Activated CD4-positive, alpha-beta memory T cell treated with anti-CD3 and anti-CD28 coated beads, Interleukin-2, amount 10 ng/mL, durations not matched to agents 7 days and 5 days (primary cell): ENCODE measurements at places on chromosomes 13 and 19.

DNA sequence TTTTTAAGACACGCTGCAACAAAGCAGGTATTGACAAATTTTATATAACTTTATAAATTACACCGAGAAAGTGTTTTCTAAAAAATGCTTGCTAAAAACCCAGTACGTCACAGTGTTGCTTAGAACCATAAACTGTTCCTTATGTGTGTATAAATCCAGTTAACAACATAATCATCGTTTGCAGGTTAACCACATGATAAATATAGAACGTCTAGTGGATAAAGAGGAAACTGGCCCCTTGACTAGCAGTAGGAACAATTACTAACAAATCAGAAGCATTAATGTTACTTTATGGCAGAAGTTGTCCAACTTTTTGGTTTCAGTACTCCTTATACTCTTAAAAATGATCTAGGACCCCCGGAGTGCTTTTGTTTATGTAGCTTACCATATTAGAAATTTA, 1.2 kb downstream of the BRCA2 start:
- no peak for DNase-seq

GRCh38 chr13:49254007-49254406, 6.3 kb downstream of the CDADC1 start:
- no peak for DNase-seq

DNA sequence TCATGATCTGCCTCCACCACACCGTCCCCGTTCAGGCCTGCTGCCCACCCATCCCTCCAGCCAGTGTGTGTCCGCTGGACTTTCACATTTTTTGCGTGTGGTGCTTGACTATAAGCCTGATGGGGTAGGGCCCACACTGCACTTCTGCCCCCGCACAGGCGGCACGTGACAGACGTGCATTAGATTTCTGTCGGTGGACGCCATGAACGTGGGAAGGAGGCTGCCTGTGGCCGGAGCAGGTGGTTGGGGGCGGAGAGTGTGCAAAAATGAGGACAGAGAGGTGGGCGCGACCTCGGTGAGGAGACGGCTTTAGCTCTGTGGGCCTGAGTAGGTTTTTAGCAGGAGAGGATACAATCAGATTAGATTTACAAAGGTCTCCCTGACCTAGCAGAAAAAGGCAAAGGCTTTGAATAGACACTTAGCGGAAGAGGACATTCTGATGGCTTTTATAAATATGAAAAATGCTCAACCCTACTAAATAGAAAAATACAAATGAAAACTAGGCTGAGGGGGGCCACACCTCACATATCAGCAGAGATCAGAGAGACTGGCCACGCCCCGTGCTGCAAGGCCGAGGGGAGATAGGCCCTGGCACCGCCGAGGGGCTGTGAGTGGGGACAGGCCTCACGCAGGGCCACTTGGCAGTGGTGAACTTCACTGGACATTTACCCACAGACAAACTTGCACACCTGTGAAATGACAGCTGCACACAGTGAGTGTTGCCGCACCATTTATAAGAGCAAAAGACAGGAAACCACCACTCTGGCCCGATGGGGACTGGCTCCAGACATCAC, 25.4 kb downstream of the PAK4 start:
- DNase-seq, result no peak

- no peak for DNase-seq
Measured at GRCh38 chr13:29907670-29908069, 57.3 kb upstream of the UBL3 start.

- no peak for DNase-seq
Measured at GRCh38 chr19:15096223-15096622, 11.0 kb upstream of the SYDE1 start.

DNA sequence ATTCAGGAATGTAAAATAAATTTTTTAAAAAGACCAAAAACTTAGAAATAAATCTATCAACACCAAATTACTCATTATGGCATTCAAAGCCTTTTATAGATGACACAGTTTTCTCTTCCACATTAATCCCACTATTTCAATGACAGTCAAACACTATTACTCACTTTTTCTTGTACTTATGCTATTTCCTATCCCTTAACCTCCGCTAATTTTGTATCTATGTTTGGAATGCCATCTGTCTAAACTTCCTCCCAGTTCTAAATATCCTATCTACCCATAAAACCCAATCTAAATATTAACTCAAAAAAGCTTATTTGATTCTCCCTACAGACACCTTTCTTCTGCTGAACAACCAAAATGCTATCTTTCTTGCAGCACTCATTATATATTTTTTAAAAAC, 203.5 kb downstream of the ENOX1 start:
- DNase-seq, result no peak

GRCh38 chr19:44746946-44747738, 1.4 kb upstream of the BCL3 start:
- DNase-seq, result peak; percentile 92

- no peak for DNase-seq
Measured at GRCh38 chr19:16435238-16435917, 36.4 kb downstream of the EPS15L1 start.

GRCh38 chr13:112183532-112184090, 116.7 kb downstream of the SOX1 start:
- no peak for DNase-seq

DNA sequence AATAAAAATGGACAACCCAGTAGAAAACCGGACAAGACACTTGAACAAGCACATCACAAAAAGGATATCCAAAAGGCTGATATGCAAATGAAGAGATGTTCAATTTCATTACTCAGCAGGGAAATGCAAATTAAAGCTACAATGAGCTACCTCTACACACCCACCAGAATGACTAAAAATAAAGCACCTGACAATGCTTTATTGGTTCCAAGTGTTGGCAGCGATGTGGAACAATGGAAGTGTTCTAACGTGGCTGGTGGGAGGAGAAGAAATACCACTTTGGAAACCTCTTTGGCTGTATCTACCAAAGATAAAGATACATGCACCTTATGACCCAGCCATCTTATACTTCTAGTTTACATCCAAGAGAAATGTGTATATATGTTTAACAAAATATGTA, 3.7 kb upstream of the ACP7 start:
- DNase-seq, result no peak

DNA sequence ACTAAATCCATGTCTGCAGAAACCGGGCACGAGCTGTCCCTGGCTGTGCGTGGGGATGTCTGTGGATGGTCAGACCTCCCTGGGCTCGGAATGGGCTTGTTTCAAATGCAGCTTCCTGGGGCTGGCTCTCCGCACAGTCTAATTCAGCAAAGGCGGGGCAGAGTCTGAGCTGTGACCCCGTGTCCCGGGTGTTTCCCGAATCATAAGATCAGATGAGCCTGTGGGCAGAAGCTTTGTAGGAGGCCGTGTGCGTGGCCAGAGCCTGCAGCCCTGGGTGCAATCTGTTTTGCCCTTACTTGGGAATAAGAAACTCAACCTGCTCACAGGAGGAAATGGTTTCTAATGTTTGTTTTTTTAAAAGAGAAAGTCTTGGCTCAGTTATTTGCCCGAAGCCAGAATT, 13.9 kb upstream of the GNA11 start:
- DNase-seq, result no peak

- no peak for DNase-seq
Measured at GRCh38 chr19:7480222-7480969, 8.4 kb downstream of the PEX11G start.

- no peak for DNase-seq
Measured at GRCh38 chr19:5952193-5953029, 25.5 kb downstream of the RANBP3 start.

- DNase-seq, result no peak
Measured at GRCh38 chr19:13091400-13092157, 11.1 kb downstream of the LYL1 start.

DNA sequence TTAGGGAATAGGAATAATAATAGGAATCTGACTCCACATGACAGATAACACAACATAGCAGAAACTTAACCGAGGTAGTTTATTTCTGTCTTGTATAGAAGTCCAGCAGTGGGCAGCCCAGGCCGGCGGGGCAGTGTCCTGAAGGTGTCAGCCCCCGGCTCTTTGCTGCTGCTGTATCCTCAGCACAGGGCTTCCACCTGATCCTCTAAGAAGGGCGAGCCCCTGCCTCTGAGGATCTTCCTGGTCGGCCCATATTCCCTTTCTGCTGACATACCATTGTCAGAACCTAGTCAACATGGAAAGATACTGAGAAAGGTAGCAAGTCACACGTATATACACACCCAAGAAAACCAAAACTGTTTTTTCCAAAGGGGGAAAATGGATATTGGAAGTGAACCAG, 56.2 kb upstream of the GPR183 start:
- DNase-seq, result no peak

DNA sequence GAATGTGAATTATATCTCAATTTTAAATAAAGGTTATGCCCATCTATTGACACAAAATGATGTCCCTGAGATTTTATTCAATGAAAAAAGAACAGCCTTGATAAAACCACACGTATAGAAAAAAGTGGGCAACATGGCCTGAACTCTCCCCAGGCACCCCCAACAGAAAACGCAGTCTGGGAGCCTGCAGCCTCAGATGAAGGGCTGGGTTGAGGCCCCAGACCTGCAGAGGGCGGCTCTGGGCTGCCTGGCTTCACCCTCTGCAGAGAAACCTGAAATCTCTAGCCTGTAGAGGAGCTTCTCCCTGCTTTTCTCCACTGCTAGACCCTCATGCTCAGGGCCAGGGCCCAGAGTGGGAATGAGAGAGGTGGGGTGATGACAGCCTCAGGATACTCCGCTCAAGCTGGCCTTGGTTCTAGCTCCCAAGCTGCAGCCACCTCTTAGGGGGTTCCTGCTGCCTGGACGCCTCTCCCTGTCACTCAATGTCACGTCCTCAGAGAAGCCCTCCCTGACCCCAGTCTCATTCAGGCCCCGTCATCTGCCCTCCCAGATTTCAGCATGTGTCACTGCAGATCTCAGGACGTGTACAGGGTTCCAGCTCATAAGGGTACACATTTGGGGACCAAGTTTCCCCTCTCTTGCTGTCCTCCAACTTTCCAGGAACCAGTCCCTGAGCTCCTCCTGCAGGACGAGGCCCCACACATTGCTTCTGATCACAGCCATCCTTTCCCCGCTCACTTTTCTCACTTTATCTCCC, 1.8 kb downstream of the MBD3 start:
- DNase-seq, result peak; percentile 43

DNA sequence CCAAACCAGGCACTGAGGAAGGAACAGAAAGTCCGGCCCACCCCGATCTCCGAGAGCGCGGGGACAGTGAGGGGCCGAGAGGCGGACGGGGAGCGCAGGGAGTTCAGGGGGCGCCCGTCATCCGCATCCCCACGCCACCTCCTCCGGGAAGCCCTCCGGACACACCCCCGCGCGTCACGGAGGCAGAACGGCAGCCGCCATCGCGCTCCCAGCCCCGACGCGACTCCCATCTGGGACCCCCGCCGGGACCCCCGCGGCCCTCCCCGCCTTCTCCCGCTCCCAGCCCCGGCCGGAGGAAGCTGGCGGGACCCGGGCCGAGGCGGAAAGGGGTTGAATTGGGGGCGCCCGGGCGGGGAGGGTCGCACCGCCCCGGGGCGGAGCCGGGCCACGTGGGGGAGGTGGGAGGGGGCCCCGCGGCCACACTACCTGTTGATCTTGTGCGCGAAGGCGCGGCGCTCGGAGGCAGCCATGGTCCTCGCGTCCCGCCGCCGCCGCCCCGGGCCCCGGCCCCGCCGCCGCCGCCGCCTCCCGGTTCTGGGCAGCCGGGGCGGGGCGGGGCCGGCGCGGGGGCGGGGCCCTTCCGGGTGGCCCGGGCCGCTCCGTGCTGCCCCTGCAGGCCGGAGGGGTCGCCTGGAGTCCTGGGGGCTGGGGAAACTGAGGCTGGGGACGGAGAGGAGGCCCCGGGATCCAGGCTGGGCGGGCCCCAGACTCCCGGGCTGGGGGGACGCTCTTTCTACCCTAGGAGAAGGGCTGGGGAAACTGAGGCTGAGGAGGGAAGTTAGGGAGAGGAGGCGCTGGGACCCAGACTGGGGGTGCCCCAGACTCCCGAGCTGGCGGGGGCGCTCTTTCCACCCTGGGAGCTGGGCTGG, at the start of gene DOCK6:
DOCK6 (minus strand) TSS at position 554 of the 869 bp plus-strand sequence; CDS start at position 470, 84 bp downstream.
- no peak for DNase-seq

DNA sequence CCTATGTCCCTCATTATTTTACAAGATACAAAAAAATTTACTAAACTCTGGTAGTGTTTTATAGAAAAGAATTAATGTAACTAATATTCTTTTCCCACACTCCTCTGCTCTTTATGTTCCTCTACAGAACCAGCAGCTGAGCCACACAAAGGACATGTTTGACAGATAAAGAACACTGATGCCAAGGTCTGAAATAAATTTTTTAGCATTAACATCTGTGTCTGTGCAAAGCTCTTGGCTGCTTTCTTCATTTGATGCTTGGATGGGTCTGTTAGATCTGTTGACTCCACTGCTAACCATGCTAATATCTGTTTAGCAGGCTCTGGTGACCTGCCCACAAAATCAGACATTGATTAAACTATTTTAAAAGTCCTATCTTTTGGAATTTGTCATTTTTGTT, 2363.8 kb downstream of the PCDH9 start:
- no peak for DNase-seq

- peak; percentile 68 for DNase-seq
Measured at GRCh38 chr19:3034656-3035541, 5.8 kb upstream of the TLE2 start.

DNA sequence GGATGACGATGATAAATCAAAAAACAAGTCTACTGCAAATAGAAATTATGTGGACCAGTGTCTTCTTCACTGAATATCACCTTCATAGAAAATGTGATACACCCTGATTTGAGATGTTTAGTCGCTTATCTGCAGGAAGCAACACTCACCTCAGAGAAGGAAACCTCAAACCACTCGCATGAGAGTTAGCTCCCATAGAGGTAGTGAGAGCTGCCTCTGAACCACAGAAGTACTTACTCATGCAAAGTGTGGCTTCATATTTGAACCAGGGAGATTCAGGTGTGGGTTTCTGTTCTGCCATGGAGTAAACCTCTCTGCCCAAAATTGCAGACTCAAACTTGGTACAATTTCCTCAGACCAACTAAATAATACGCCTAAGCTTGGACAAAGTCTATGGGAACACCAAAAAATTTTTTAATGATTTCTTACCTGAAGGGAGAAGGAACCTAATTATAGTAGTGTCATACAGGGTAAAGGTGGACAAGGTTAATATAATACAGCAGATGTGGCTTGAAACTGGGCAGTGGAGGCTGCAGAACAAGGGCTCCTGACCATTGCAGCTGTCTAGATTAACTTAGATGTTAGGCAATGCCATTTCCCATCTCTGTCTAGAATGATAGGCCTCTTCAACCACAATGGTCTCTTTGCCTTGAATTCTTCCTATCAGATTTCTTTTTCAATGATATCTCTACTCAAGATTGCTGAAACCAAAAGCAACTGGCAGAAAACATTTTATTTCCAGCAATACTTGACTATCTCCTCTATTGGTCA, 29.6 kb upstream of the RCBTB2 start:
- peak; percentile 86 for DNase-seq

- no peak for DNase-seq
Measured at GRCh38 chr13:102566513-102566912, 30.3 kb upstream of the TPP2 start.
